ENCODE measurements at places on chromosomes 12 and 14.

DNA sequence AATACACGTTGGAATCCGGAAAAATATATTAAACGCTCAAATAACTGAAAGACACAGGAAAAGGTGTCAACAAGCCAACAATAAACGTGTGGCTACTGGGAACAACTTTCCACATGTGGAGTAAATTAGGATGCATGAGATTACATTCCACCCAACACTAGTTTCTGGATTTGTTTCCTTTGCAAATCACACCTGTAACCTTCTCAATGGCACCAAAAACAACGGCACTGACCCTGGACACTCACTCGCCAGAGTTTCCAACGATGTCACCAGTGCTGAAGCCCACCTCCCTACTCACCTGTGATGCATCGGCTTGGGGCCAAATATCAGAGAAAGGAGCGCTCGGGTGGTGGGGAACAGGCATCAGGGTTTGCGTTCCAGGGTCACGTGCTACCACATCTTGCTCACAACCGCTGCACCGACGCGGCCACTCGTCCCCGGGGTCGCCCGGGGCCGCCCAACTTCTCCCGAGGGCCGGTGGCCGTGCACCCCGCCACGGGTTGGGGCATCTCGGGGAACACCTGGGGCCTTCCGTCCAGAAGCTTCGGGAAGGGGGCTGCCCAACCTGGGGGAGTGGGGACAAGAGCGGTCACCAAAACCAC, 629 bp downstream of the PRDM4 start:
- no peak for DNase-seq

- DNase-seq = no peak
These were observed 27.2 kb downstream of the FBRSL1 start for GRCh38 chr12:132517013-132517739.

DNA sequence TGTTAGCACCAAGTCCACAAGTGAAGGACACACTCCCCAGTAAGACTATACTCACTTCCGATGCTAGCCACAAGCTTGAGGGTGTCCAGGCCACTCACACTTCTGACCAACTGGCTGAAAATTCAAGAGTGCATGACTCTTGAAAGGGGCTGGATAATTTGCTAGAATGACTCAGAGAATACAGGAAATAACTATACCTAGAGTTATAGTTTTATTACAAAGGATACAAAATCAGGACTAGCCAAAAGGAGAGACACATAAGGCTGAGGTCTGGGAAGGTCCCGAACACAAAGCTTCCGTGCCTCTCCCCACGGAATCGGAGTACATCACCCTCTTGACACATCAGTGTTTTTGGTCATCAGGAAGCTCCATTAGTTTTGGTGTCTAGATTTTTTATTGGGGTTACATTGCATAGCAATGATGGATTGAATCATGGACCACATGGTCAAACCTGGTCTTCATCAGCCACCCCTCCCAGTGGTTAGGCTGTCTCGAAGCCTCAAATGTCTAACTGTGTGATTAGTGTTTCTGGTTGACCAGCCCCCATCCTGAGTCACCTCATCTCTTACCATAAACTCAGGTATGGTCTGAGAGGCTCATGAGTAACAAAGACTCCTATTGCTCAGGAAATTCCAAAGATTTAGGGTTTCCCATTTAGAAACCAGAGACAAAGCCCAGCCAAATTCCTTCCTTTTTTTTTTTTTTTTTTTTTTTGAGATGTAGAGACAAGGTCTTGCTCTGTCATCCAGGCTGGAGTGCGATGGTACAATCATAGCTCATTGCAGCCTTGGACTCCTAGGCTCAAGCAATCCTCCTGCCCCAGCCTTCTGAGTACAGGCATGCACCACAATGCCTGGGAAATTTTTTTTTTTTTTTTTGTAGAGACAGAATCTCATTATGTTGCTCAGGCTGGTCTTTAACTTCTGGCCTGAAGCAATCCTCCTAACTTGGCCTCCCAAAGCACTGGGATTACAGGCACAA, 472.0 kb upstream of the TBX3 start:
- DNase-seq = peak; percentile 90

GRCh38 chr12:53710091-53710490, 17.2 kb downstream of the CALCOCO1 start:
- DNase-seq = no peak

DNA sequence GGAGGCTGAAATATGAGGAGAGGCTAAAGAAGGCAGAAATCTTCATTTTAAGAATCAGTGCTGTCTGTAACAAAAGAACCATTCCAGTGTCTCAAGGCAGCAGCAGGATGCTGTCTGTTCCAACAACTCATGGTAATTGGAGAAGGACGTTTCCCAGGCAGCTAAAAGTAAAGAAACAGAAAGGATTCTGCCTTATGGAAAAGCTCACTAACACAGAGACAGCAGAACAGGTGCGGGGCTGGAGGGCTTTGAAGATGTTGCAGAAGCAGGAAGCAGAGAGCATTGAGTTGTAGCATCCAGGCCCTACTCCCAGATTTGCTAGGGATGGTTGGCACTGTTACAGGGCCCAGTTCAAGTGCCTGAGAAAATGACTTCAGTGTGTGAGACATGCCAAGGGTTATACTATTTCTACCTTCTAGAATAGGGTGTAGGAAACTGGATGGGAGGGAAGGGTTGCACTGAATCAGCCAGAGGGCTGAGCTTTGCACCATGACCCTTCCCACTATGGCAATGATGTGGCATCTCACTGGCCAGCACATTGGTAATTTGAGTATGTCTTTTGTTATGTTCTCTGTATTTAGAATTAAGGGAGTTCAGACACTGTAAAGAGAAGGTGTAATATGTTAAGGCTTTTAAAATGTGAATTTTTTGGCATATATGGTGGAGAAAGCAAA, 160.0 kb upstream of the FBXO33 start:
- no peak for DNase-seq

GRCh38 chr14:35883677-35884293, 57.6 kb downstream of the BRMS1L start:
- no peak for DNase-seq

DNA sequence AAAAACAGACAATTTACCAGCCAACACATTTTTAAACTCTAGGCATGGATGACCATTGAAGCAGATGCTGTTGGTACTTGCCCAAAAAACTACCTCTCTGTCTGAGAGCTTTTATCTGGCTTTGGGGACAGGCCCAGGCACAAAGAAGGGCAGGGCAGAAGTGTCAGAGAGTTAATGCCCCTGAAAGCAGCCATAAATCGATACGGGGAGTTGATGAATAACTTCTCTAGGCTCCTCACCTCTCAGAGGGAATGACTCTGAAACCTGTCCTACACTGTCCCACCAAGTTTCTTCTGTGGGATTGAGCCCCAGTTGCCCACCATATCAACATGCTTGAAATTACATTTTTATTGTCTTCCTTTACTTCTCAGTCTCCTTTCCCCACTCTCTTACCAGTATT, 113.0 kb upstream of the DAAM1 start:
- no peak for DNase-seq

DNA sequence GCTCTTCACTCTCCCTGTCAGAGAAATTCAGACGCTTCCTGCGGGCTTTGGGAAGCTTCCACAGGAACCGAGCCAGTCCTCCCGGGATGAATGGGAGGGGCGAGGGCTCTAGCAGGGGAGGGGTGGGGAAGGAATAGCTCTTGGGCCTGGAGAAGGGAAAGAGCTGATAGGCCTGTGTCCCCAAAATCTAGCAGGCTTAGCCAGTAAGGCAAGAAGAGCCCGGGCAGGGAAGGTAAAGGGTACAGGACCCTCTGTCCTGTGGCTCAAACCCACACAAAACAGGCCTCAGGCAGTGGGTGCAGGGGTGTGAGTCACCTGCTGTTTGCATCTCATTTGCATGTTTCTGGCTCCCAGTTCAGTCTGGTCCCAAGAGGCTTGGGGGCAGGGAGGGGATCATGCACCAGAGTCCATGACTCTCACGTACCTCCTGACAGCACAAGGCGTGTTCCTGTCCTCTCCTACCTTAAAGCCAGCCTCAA, 8.7 kb upstream of the SMUG1 start:
- no peak for DNase-seq

- no peak for DNase-seq
These were observed 10.9 kb upstream of the METAP2 start for GRCh38 chr12:95463050-95463449.

- no peak for DNase-seq
These were observed 25.5 kb upstream of the TXNRD1 start for GRCh38 chr12:104189915-104190555.

DNA sequence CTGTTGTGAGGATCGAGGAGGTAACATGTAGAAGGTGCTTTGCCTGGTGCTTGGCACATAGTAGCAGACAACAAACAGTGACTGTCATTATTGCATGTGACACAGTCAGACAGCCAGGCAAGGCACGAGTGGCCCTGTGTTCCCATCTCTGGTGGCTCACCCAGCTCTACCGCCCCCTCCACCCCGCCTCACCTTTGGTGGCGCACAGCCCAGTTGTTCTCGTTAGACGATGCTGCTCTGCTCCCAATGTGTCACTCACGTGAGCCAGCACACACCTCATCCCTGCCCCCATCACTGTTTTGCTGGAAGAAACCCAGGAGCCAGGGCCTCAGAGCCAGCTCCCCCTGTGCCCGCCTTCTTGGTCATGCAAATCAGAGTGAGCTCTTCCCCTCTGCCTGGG, 113.3 kb downstream of the CALM1 start:
- DNase-seq = no peak

DNA sequence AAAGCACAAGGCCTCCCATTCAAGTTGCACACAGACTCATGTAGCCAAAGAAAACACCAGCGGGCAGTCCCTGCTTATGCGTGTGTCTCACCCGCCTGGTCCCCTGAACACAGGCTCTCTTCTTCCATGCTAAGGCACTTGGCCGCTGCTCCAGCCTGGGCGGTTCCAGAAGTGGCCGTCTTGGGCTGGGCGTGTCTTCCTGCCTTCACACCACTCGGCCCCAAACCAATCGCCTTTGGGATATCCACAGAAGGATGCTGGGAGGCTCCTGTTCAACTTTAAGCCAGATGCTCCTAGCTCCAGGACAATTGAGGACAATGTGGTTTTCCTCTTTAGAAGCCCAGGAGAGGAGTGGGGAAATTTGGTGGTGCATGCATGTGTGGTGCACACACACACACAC, 2.2 kb downstream of the SCARB1 start:
- DNase-seq = no peak

GRCh38 chr14:88137327-88137726, 132.4 kb downstream of the GPR65 start:
- DNase-seq = no peak

DNA sequence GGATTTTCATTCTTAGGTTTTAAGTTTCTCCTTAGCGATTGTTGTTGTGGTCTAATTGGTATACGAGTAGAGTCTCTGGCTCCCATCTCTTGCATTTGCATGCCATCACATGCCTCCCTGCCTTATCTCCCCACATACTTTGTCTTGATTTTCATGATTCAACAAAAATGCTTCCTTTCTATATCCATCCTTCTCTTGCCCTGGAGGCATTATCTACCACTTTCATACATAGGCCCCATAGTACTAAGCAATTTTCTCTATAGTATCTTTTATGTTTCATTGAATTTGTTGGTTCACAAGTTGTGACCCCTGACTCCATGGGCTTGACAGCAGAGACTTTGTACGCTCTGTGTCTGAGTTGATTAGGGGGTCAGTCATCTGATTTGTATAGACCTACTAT, 226.1 kb downstream of the ACSS3 start:
- DNase-seq = no peak

DNA sequence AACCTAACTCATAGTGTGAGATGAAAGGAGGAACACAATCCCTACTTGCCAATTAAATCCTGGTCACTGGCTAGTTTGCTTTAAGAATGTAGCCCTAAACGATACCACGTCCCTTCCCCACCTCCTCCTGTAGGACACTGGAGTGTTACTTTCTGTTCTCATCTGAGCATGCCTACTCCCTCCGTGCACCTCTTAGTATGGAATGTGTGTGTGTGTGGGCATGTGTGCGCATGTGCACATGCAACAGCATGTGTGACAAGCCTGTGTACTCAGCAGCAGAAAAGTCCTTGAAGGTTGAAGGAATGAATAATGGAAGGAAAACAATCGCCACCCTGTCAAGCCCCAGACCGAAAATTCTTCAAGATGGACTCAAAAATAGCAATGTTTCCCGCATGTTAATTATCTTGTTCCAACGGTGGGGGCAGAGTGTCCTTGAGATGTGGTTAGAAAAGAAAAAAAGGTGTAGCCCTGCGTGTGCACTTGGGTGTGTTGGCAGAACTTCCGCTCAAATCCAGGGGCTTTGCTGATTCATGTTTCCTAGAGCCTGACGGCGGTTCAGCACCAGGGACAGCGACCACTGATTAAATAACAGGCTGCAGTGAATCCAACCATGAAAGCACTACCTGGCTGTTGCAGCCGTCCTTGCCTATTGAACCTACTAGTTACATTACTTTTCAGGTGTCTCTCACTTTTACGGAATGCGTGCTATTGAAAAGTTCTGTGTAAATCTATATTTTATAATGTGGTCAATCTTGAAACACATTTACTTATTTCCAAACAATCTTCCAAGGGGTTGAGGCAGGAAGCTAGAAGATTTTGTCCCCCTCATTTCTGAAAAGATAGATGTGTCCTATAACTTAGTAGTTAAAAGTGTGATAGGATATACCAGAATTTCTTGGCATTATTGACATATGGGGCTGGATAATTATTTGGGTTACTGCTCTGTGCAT, 79.8 kb downstream of the SRRM4 start:
- DNase-seq = peak; percentile 17

- no peak for DNase-seq
These were observed 20.3 kb upstream of the EIF5 start for GRCh38 chr14:103313704-103314103.

- no peak for DNase-seq
These were observed 6.3 kb downstream of the METAP2 start for GRCh38 chr12:95480230-95480629.

DNA sequence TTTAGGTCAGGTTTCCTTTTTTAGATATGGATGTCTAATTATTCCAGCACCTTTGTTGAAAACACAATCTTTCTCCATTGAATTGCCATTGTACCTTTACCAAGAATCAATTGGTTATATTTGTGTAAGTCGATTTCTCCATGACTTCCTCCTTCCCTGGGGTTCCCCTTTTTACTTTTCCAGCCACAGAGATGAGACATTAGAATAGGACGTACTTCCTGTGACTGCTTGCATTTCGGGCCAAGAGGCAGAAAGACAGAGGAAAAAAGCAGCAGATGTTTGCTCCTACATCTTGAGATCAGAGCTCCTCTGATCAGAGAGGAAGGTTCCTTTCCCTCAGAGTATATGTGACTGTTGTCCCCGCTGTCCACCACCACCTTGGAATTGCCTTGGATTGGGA, 453.7 kb upstream of the RGS6 start:
- DNase-seq = no peak

- no peak for DNase-seq
These were observed 688 bp upstream of the RASSF3 start for GRCh38 chr12:64609536-64610078.

- DNase-seq = no peak
These were observed 23.3 kb downstream of the TMED8 start for GRCh38 chr14:77353469-77354141.

Data from RWPE2 (cell line).